Activated CD8-positive, alpha-beta memory T cell treated with anti-CD3 and anti-CD28 coated beads for 4 hours (primary cell): ENCODE measurements at places on chromosomes 1 and 21.

DNA sequence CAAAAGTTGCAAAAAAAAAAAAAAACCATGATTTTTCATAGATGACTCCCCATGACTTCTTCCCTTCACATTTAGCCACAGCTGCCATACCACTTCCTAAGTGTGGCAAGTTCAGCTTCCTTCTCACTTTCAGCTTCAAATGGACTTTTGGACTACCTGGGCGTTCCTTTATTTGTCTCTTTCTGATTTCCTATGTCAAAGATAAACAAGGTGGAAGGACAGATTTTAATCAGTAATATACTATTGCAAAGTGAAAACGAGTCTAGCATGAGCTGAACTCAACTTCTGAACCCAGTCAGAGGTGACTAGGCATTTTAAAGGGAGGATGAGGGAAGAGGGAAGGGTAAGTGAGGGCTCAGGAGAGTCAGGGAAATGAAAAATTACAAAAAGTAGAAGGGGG, 14.4 kb upstream of the SCCPDH start:
- no peak for DNase-seq

DNA sequence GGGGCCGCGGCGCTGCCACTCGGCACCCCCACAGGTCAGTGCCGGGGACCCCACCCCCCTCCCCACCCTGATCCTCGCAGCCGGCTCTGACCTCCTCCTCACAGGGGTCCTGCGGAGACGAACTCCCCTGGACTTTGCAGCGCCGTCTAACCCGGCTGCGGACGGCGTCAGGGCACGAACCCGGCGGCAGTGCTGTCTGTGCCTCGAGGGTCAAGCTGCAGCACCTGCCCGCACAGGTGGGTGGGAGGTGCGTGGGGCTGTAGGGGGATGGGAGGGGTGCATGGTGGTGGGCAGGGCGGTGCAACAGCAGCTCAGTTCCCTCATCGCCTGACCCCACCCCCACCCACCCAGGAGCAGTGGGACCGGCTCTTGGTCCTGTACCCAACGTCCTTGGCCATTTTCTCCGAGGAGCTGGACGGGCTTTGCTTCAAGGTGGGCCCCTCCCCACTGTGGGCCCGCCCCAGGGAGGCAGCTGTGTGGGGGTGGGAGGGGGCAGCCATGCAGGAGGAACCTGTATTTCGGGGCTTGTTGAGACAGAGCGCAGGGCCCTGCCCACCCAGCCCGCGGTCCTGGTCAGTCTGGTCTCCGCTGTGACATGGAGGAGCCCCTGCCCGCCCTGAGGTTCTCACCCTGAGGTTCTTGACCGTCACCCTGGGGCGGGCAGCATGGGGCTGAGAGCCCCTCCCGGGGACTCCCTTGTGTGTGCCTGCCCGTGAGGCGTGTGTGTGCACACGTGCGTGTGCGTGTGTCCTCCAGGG, 4.9 kb downstream of the PLEKHN1 start:
- DNase-seq: no peak

- DNase-seq: no peak
Observed at GRCh38 chr1:53334781-53335180, 6.9 kb upstream of the LRP8 start.

DNA sequence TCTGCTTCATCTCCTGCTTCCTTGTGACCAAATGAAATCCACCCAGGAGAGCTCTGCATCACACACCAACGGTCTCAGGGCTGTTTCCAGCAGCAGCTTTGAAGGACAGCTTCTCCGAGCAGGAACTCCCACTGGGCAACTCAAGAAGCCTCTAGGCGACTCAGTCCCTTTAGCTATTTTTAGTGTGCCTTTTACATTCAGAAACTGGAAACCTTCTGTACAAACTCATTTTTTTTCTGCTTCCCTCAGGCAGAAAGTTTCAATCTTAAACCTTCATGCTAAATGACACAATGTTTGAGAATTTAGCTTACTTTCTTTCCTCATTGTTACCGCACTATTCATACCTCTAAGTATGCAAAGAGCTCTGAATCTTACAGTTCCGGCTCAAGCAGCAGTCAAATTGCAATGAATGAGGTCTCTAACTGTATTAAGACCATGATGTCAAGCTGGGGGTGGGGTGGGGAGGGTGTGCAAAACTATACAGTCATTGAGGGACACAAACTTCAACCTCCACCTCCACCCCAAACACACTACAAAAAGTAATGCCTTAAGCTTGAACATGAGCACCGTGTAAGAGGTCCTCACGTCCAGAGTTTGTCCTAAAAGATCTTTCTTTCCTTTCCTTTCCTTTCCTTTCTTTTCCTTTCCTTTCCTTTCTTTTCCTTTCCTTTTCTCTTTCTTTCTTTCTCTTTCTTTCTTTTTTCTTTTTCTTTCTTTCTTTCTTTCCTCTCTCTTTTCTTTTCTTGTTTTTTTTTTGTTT, 16.4 kb upstream of the TARBP1 start:
- no peak for DNase-seq

- no peak for DNase-seq
Observed at GRCh38 chr1:192535916-192536664, 39.5 kb upstream of the RGS1 start.

DNA sequence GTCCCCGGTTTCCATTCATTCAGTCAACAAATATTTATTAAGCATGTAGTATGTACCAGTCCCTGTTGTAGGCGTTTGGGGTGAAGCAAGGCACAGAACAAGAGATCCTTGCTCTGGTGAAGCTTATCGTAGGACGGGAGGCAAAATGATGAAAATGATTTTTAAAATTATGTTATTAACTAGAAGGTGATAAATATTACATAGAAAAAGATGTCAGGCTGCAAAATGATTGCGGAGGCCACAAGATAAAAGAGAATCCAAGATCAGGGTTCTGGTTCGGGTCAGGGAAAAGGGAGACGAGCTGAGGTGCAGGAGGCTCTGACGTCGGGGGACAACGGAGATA, 602 bp upstream of the CGN start:
- DNase-seq: no peak

DNA sequence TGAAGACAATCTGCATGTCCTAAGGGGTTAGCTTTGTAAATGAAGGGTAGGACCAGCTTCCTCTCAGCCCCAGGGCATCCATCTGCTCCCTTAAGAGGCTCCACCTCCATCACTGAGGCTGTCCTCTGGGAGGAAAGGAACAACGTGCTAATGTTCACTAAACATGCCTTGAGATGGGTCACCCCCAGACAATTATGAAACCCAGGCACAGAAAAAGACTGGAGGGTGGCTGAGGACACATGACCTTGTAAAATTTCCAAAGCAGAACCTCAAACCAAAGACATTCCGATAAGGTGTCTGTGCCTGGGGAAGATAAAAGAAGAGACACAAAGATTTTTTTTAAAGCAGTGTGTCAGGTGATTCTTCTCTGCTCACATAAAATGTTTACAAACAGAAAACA, 37.6 kb upstream of the ZNF124 start:
- no peak for DNase-seq

- no peak for DNase-seq
Observed at GRCh38 chr1:66342707-66343106, 191.2 kb upstream of the SGIP1 start.

DNA sequence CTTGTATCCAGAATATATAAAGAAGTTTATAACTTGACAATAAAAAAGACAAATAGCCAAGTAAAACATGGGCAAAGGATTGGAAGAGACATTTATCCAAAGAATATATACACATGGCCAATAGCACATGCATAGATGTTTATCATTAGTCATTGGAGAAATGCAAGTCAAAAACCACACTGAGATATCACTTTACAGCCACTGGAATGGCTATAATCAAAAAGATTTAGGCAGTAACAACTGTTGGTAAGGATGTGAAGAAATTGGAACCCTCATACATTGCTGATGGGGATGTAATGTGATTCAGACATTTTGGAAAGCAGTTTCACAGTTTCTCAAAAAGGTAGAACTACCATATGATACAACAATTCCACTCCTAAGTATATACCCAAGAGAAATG, 51.1 kb downstream of the SLC44A5 start:
- DNase-seq: no peak

DNA sequence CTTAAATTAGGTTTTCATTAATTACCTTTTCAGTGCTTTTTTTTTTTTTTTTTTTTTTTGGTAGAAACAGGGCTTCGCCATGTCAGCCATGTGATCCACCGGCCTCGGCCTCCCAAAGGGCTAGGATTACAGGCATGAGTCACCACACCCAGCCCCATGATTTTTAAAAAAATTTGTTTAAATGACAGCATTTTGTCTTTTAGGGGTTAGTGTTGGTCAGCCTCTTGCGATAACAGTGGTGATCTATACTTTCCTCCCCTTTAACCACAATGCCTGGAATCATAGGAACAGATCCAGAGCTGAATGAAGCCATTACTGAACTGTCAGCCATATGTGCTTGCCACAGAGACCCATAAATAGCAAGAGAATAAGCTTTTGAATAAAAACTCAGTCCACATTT, 73.9 kb downstream of the CACHD1 start:
- no peak for DNase-seq
